ENCODE measurements at places on chromosomes 11 and 22.
A peak's percentile ranks its signal among the peaks of the same experiment; 100 is the strongest.

GRCh38 chr11:13010749-13011465, 1.8 kb downstream of the RASSF10 start:
- DNase-seq = peak; percentile 48

- no peak for DNase-seq
These were observed 126.5 kb downstream of the NAV2 start for GRCh38 chr11:19838994-19839768.

DNA sequence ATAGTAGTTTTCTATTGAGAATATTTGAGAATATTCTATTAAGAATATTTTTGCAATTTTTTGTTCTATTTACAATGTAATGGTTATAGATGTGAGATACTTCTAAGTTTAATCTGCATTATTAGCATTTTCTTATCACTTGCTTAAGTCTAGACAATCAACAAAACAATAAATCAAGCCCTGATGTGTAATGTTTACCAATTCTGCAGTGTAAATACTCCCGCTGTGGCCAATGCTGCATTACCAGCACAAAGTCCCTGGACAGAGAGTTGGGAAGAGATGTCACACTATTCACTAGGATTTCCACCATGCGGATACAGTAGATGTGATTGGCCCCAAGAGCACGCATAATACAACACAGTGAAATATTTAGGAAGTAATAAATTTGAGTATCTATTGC, 47.6 kb upstream of the GCAT start:
- no peak for DNase-seq

GRCh38 chr22:21972293-21972779, 10.3 kb downstream of the TOP3B start:
- no peak for DNase-seq

DNA sequence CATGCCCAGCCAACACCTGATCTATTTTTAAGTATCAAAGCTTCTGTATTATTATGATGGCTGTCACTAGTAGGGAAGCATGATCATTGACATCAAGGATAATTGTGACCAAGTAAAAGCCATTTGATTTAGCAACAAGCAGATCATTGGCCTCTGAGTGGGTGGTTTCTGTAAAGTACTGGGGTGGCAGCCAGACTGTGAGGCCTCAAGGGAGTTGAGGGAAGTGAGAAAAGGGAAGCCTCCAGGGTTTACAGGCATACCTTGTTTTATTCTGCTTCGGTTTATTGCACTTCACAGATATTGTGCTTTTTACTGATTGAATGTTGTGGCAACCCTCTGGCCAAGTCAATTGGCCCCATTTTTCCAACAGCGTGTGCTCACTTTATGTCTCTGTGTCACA, 60.1 kb downstream of the PRR5L start:
- no peak for DNase-seq

DNA sequence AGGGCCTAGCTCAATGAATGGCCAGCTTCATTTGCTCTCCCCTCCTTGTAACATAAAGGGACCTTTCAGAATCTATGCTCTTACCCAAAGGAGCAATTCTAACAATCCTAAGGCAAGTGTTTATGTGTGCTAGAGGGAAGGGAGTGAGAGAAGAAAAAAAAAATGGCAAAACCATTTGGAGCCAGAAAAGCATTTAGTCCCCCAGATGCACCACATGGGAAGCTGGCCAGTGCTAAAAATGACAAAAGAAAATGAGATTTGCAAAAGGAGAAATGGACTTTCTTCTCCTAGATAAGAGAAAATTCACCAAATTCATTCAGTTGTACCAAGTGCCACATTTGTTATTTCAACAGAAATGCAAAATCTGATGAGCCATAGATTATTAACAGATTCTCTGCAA, 52.8 kb downstream of the SERGEF start:
- no peak for DNase-seq

DNA sequence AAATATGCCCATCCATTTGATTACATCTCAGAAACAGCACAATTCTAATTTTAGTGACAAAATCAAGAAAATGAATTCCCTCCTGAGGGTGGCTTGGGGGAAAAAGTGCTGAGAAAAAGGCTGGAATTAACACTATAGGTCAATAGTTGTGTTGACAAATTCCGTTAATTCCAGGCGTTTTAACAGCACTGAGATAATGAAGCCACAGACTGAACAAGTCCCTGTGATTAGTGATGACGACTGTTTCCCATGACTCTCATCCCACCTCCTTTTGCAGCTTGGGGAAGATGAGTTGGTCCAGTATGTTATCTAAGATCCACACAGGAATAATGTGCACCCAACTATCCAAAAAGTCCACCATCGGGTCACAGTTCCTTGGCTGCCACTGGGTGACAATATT, 12.8 kb downstream of the SRRD start:
- no peak for DNase-seq

DNA sequence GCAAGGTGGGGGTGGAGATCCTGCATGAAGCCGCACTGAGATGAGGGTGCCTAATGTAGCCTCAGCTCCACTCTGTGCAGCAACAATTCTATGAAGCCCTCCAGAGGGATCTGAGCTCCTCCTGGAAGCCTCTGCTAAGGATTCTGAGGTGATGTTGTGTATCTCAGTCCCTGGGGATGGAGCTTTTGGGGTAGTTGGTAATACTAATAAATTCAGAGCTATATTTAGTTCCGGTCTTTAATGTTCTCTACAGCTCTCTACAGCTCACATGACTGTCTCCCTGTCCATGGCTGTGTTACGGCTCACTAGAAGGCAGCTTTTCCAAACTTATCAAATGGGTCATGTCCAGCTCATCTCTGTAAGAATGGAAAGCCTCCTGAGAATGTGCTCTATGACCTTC, 93.4 kb downstream of the ISX start:
- DNase-seq = no peak

GRCh38 chr11:134815404-134815803, 403.4 kb upstream of the B3GAT1 start:
- DNase-seq = no peak

DNA sequence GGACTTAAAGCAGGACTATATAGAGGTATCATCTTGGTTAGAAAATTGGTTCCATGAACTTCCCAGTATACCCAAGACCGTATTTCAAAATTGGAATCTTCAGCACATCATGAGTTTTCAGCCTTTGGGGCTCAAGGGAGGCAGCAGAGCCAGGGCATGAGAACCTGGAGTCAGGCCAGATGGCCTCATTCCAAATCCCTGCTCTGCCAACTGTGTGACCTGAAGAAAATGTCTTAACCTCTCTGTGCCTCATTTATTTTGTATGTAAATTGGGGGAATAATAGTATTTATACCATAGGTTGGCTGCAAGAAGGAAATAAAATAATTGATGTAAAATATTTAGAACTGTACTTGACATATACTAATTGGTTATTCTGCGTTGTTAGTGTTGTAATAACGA, 987.6 kb downstream of the TBC1D22A start:
- no peak for DNase-seq

GRCh38 chr11:117541211-117541610, 213.6 kb downstream of the CEP164 start:
- no peak for DNase-seq

- DNase-seq = no peak
These were observed 2.9 kb upstream of the HBB start for GRCh38 chr11:5229796-5230195.

DNA sequence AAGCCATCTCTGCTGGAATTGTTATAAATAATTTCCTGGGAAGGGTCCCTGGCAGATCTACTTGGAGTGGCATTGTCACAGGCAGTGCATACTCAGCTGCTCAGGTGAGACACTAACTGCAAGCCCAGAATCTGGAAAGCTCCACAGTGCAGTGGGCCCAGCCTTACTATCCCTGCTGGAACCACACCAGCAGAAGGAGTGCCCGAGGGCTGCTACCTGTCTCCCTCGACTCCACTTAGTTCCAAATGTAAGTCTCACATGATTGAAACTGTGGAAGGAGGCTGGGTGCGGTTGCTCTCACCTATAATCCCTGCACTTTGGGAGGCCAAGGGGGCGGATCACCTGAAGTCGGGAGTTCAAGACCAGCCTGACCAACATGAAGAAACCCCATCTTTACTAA, 14.3 kb upstream of the SYVN1 start:
- DNase-seq = no peak

GRCh38 chr22:26587991-26588613, 1.8 kb downstream of the TPST2 start:
- no peak for DNase-seq

DNA sequence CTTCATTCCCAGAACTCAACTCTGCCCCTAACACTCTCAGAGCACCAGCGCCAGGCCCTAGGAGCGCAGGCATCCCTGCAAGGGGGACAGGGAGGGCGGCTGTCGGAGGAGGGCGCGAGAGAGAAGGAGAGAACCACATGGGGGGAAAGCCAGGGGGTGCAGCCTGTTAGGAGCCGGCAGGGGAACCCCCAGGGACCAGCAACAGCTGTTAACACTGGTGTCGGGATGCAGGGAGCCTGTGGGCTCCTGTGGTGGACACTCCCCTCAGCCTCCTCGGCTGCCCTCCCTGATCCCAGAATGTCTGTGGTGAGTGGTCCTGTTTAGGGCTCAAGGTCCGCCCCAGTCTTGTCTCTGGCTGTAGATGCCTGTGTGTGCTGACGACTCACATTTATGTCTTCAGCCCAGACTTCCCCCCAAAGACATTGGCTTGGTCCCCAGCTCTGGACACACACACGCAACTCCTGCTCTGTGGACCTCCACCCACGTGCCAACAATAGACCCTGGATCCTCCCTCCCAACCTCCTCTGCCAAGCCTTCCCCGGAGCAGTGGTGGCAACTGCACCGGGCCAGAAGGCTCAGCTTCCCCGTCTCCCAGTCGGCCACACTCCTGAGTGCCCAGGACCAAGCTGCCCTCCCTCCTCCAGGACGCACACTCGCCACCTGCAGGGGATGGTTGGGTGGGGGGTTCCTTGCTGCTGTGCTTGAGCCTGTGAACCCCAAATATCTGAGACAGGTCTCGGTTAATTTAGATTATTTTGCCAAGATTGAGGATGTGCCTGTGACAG, 817 bp upstream of the IFITM5 start:
- DNase-seq = no peak

DNA sequence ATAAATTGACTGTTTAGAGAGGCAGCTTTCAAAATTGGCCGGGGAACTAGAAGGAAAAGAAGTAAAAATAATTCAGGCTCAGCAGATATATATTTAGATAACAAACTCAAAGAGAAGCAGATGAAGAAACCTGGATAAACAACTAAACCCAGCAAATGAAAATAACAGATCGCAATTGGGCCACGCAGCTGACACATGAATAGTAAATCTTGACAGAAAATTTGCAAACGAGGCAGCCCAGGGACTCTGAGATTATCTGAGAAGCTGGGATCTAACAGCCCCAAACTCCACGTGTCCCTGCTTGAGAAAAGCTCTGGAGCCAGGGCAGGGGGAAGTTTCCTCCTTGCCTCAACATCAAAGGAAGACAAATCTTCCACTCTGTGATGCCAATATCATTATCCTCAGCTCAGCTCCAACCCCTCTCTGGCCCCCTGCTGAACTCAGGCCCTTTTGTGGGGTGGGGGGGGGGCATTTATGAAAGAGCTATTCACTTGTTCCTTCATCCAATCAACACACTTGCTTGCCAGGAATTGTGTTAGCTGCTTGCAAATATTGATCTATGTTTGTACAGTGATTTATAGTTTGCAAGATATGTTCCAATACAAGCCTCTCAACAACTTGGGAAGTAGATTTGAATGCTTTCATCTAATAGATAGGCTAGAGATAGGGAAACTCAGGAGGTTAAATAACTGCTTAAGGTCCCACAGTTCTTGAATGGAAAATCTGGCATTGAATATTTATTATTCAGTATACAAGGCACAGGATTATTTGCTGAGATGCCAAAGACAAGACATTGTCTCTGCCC, 72.5 kb upstream of the C11orf87 start:
- no peak for DNase-seq

- no peak for DNase-seq
These were observed 58.6 kb downstream of the IMMP1L start for GRCh38 chr11:31450841-31451240.

GRCh38 chr11:79113054-79113690, 327.7 kb downstream of the TENM4 start:
- no peak for DNase-seq

GRCh38 chr22:47136671-47137070, 374.2 kb downstream of the TBC1D22A start:
- no peak for DNase-seq

- DNase-seq = no peak
These were observed 123.2 kb downstream of the KCNQ1OT1 start for GRCh38 chr11:2576549-2576948.

Data from nucleus accumbens (tissue), 56 donors.